ENCODE measurements at places on chromosomes 6 and 20.

GRCh38 chr6:166672146-166672545 is 45.1 kb upstream of the RPS6KA2 start:
- DNase-seq, result no peak

- no peak for DNase-seq
Measured at GRCh38 chr6:168155193-168155592, 76.2 kb upstream of the FRMD1 start.

GRCh38 chr6:169184419-169184818 is 69.2 kb downstream of the THBS2 start:
- no peak for DNase-seq

DNA sequence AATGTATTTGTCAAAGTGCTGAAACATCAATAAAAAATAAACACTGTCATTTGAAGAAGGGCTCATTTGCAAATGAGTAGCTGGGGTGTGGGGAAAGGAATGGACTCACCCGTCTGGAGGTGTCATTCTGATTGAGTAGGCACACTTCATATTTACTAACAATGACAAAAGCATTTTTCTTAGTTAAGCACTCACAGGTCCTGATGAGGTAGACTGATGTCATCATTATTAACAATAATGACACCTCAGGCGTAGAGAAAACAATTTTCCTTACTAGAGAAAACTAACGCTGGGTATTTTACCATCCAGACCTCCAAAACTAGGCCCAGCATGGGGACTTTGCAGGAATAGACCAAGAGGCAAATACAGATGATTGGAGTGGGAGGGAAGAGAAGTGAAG is 76.0 kb downstream of the UNC5CL start:
- no peak for DNase-seq

- DNase-seq, result no peak
Measured at GRCh38 chr6:63543001-63543400, 29.3 kb upstream of the LOC128125822 start.

GRCh38 chr6:34929241-34929978 is 40.4 kb downstream of the ANKS1A start:
- DNase-seq, result no peak

DNA sequence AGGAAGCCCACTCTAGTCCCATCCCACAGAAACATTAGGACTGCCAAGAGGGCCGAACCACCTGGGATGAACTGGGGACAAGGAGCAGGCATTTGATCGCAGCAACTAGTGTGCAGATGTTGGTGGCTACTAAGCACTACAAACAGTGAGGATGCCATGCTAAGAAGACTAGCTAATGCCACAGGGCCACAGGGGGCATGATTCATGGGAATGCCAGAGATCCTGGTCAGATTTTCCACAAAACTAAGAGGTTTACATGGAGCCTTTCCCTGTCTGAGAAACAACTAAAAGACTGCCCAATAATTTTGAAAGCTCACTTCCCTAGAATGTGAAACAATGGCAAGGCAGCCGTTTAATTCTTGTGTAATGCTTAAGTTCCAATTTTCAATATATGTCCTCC is 375.9 kb upstream of the PTCHD4 start:
- no peak for DNase-seq

GRCh38 chr6:151876122-151876521 is 68.6 kb downstream of the ESR1 start:
- no peak for DNase-seq

DNA sequence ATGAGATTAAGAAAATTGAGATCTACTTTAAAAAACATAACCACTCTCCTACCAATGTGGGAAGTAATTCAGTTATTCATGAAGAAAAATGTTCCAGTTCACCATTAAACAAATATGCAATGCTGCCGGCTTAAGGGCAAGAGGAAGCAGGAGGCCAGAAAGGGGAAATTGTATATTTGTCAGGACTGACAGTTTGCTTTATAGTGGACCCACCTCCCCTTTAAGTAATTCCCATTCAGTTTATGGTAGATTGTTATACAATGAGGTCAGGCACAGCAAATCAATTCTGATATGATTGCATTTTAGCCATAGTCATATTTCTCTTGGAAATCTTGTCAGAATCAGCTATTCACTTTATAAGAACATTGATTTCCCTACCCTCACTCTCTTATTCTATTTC is 547.8 kb downstream of the FRK start:
- DNase-seq, result no peak

DNA sequence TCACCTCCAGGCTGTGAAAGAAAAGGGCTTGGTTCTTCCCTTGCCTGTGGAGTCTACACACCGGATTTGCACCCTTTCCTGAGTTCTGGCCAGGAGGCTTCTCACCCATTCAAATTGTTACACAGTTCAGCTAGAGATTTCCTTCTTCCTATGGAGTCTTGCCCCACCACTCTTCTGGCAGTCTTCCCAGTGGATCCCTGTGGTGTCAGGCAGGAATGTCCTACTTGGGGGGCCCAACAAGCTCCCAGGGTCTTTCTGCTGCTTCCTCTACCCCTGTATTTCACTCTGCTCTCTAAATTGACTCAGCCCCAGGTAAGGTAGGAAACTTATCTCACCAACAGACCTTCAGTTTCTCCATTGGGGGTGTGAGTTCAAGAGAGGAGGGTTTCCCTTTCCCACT is 14.0 kb upstream of the CST9L start:
- DNase-seq, result no peak

DNA sequence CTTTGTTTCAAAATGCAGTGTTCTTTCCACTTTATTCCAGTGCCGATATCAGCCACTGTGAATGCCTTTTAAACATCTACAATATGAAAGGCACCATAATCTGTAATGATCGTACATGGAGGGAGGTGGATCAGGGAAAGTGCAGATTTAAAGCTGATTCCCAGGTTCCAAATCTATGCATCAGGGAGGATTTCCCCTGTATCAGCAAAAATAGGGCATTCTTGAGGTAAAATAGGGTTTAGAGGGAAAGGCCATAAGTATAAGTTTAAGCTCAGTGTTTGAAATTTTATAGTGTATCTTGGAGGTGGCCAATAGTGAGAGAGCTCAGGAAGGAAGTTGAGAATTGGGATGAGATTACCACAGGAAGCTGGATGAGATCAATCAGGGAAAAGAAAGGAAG is 289.7 kb upstream of the ID4 start:
- no peak for DNase-seq

GRCh38 chr6:87697581-87698546 is 4.2 kb downstream of the AKIRIN2 start:
- DNase-seq, result peak; percentile 60

GRCh38 chr6:49339096-49339495 is 124.0 kb downstream of the MMUT start:
- no peak for DNase-seq

DNA sequence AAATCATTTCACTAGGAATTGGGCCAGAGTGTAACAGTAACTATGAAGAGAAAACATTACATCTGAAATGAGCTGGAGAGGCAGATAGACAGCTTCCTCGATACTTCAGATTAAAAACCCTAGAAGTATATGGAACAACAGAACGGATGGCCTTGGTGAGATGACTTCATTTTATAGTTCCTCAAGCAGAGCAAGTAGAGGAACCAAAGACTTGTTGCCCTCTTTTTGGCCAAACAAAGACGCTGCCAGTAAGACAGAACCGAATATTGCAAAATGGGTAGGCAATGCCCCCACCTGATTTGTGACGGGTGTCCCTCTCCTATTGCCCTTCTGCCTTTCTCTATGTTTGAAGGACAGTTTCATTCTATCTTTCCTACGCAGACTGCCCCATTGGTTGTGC is 53.5 kb downstream of the AGPAT4 start:
- no peak for DNase-seq

- no peak for DNase-seq
Measured at GRCh38 chr6:167093406-167093921, 29.4 kb upstream of the CCR6 start.

DNA sequence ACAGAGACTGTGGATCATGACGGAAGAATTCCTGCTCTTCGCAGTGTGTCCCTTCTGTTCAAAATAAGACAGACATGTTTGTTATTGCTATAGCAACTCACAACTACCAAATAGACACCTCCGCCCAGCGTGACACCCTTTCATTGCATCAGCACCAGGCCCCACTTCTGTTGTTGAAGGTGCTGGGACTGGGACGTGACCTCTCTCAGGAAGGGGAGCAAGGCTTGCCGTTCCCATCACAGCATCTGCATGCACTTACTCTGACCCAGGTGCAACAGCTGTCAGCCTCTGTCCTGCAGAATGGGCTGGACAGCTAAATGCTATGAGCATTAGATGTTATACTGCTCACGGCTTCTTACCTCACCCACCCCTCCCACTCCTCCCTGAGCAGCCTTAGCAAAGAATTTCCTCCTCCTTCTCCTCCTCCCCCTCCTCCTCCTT is 94.1 kb downstream of the DACT2 start:
- no peak for DNase-seq

DNA sequence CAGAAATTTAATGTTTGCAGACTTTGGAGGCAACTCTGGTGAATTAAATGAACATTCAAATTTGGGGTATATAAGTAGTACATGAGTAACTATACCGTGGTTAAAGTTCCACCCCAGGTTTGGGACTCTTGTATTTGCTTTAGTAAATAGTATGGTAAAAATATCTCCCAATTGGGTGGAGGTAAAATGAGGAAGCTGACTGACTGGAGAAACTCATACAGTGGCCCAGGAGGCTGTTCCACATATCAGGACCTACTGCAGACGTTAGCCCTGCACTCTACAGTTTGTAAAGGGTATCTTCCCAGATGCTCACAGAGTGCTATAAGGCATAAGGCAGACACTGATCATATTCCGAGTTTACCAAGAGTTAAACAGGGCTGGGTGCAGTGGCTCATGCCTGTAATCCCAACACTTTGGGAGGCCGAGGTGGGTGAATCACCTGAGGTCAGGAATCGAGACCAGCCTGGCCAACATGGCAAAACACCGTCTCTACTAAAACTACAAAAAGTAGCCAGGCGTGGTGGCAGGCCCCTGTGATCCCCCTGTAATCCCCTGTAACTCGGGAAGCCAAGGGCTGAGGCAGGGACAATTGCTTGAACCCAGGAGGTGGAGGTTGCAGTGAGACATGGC is 53.7 kb downstream of the CPXM1 start:
- no peak for DNase-seq

DNA sequence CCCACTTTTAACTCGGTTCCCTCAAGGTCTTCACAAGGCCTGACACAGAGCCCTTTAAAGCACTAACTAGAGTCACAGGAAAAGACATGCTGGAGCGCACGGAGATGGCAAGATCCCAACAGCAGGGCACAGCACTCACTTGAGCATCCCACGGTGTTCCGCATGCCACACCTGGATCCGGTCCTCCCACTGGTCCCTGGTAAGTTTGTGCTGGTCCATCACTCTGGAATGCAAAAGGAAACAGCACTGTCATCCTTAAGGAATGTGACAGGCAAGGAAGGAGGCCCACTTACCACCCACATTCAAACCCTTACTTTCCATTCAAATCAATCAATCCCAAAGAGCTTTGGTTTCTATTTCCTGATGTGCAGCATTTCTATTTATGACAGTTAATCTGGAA is 34.7 kb downstream of the EZR start:
- no peak for DNase-seq

DNA sequence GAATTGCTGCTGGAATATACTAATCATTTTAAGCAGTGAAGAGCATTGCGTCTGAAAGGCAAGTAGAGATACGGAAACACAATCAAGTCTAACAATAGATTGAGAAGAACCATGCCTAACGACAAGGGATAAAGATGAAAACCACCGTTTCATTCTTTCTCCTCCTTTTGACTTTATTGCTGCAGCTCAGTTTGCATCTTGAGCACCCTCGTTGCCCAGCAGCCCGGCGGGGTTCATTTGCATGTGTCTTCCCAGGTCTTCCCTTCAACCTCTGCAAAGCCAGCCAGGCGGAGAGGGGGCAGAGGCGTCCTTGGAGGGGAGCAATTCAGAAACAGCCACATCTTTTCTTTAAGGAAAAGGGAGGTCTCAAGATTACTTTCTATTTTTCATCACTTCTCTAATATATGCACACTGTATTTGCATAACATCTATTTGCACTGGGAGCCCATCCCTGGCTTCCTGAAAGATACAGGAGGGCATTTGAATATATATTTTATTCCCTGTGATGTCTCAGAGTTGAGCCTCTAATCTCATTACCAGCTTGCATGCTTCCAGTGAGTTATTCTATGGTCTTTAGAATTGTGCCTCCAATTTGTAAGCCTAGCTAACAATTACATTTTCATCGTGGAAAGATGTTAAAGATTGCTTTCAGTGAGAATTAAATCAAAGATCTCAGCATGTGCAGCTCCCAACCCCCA is 18.7 kb upstream of the PXDC1 start:
- no peak for DNase-seq

GRCh38 chr6:147156218-147156617 is 48.0 kb upstream of the STXBP5 start:
- no peak for DNase-seq

GRCh38 chr6:157366648-157367047 is 14.3 kb upstream of the ZDHHC14 start:
- no peak for DNase-seq

DNA sequence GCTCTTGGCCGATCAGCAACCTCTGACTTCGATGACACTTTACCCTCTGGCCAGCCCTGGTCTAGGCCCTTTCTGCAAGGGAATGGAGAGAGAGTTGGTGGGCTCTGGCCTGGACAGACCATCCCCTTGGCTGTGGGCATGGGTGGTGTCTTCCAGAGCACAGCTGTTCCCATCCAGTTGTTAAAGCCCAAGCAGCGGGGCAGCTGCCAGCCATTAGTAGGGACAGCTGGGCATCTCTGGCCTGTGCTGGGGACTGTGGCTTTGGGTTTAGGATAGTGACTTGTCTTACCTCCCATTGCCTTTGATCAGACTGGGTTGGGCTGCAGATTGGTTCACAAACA is 2.8 kb downstream of the CDC25B start:
- no peak for DNase-seq

DNA sequence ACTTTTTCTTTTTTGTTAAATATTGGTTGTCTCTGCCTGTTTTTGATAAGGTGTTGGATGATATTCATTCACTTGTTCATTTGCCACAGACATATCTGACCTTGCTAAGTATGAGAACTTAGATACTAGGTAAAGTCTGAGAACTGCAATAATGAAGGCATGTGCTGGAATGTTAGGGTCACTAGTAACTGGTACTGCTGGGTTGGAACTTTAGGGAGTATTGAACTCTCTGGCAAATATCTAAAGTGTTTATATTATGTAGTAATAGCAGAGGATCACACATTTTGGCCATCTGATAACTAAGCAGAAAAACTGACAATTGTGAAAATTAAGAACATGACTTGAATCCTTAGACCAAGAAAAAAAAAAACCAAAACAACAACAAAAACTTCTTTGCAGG is 162.7 kb downstream of the MEI4 start:
- DNase-seq, result no peak

DNA sequence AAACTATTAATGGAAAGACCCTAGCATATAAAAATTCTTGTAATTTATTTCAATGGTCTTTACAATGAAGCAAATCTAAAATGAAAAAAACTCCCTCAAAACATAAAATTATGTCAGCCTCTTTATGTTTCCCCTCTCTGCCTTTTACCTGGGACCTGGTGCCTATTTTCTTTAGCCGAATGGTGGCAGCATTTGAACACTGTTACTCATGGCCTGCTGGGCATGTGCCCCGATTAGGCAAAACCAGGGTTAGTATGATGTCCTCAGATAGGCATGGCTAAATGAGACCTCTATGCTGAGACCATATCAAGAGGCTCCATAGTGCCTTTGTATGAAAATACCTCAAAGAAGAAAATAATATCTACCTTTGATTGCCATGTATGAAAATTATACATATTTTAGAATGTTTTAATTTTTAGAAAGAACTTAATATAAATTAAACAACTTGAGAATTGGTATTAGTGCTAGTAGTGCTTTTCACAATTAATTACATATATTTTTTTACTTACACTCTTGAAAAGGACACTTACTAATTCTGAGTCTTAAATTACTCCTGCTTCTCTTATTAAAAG is 22.5 kb upstream of the C6orf58 start:
- DNase-seq, result peak; percentile 41
